Stimulated activated memory B cell treated with anti-CD40 and anti-IgM and Interleukin-4, amounts not matched to agents 10 μg/mL and 1 μg/mL and 100 μg/mL, for 72 hours (primary cell): ENCODE measurements at places on chromosomes 7 and 10.

- no peak for ATAC-seq
Observed at GRCh38 chr10:102764470-102765161, 20.9 kb downstream of the WBP1L start.

- no peak for ATAC-seq
Observed at GRCh38 chr10:35377050-35377728, 40.9 kb downstream of the CCNY start.

GRCh38 chr7:45242698-45243097 lies 85.1 kb downstream of the RAMP3 start:
- peak; percentile 13 for ATAC-seq

- no peak for ATAC-seq
Observed at GRCh38 chr7:130112093-130112492, 41.8 kb downstream of the KLHDC10 start.

DNA sequence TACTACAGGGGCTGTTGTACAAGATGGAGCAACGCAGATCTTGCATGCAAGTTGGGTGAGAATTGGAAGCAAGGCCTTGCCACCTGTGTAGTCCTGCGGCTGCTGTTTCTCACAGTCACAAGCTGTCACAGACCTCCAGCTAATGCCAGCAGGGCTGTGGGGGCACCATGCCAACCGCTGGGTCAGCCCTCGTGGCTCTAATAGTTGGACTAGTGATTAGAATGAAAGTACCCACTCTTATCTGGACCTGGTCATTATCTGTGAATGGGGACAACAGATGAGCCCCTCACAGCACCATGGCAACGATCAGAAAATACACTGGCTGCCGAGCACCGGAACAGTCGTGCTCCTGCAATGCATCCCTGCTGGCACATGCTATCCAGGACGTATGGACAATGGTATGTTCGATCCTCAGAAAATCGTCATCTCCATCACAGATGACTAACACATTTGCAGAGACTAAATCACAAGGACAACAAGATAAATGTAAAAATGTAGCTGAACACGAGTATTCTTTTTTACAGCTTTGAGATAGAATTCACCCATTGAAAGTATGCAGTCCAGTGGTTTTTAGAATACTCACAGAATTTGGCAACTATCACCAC lies 80.4 kb upstream of the CALN1 start:
- no peak for ATAC-seq

GRCh38 chr10:260819-261429 lies 125.7 kb downstream of the ZMYND11 start:
- peak; percentile 69 for ATAC-seq

GRCh38 chr10:73992899-73993788 lies 4.8 kb upstream of the VCL start:
- no peak for ATAC-seq

DNA sequence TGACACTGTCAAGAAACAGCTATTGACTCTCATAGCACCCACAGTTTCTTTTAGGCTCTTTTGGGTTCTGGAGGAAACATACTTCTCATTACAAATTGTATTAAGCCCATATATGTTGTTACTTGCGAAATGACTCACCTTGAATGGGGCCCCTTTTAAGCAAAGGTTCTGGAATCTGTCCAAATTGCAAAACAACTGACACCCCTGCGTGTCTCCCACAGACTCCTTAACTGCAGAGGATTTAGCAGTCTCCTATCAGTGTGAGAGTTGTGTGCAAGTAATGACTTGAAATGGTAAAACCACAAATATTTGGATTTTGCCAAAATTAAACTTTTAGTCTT lies 192.3 kb downstream of the DNAJC1 start:
- ATAC-seq = no peak

GRCh38 chr10:48470115-48470892 lies 134.6 kb downstream of the ARHGAP22 start:
- no peak for ATAC-seq

DNA sequence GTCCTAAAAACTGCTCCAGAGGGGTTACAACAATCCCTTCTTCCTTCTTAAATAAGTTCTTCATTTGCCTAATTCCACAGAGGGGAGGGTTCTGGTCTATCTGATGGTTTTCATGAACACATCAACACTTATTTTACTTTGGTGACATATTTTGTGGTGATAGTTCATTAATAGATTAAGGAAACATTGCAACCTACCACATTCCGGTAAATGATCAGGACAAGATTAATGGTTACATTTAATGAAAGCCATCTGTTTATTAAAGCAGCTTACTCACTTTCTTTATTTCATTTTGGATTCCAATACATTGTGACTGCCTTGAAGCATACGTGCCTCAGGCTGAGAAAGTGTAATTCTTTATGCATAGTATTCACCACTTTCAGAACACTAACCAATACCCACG lies 101.0 kb downstream of the SKIDA1 start:
- ATAC-seq = no peak

GRCh38 chr7:47601119-47601880 lies 19.4 kb upstream of the TNS3 start:
- ATAC-seq = peak; percentile 90

DNA sequence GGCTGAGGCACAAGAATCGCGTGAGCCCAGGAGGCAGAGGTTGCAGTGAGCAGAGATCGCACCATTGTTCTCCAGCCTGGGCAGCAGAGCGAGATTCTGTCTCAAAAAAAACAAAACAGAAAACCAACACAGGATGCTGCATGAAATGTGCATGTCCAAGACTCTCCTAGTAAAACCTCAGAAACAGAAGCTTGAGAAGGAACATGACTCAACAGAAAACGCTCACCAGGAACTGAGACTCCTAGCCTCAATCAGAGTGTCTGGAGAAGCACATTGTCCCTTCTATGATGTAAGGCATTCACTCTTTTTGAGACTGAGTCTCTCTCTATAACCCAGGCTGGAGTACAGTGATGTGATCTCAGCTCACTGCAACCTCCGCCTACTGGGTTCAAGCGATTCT lies 168.3 kb downstream of the MYOF start:
- ATAC-seq = peak; percentile 40

GRCh38 chr7:158227258-158227984 lies 360.2 kb downstream of the PTPRN2 start:
- ATAC-seq = no peak

DNA sequence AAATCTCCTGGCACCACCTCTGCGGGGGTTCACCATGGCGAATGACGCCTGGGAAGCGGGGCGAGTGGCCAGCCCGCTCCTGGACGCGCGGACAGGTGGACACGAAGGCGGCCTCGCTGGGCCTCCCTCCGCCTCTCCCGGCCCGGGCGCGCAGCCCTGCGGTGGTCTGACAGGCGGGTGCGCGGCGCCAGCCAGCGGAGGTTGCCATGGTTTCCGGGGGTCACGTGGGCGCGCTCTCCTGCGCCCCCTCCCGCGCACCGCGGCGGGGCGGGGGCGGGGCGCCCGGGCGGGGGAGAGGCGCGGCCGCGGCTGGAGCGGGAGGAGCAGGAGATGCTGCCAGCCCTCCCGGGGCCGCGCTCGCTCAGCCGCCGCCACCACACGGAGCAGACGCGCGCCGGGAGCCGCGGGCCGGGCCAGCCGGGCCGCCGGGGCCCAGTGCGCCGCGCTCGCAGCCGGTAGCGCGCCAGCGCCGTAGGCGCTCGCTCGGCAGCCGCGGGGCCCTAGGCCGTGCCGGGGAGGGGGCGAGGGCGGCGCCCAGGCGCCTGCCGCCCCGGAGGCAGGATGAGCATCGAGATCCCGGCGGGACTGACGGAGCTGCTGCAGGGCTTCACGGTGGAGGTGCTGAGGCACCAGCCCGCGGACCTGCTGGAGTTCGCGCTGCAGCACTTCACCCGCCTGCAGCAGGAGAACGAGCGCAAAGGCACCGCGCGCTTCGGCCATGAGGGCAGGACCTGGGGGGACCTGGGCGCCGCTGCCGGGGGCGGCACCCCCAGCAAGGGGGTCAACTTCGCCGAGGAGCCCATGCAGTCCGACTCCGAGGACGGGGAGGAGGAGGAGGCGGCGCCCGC lies at the start of gene PRKAR2B:
Gene PRKAR2B, plus strand, starts transcription at position 359 of the 848 bp plus-strand sequence. Its CDS starts 203 bp downstream, at position 562.
- ATAC-seq = peak; percentile 93

DNA sequence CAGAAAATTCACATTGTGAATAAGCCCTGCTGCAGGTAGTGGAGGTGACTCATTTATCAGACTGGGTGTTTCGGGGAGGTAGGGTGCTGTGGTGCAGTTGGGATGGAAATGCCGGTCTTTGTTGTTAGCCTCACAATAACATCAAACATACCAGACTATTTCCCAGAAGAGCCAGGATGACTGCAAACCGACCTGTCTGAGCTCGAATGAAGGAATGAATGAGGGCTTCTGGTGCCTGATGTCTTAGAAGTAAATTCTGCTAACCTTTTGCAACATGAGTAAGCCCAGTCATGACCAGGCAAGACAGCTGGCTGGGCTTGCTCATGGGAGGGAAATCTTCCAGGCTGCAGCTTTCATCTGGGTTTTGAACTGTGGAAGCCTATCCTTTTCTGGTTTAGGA lies 2.4 kb upstream of the VDAC2 start:
- no peak for ATAC-seq

DNA sequence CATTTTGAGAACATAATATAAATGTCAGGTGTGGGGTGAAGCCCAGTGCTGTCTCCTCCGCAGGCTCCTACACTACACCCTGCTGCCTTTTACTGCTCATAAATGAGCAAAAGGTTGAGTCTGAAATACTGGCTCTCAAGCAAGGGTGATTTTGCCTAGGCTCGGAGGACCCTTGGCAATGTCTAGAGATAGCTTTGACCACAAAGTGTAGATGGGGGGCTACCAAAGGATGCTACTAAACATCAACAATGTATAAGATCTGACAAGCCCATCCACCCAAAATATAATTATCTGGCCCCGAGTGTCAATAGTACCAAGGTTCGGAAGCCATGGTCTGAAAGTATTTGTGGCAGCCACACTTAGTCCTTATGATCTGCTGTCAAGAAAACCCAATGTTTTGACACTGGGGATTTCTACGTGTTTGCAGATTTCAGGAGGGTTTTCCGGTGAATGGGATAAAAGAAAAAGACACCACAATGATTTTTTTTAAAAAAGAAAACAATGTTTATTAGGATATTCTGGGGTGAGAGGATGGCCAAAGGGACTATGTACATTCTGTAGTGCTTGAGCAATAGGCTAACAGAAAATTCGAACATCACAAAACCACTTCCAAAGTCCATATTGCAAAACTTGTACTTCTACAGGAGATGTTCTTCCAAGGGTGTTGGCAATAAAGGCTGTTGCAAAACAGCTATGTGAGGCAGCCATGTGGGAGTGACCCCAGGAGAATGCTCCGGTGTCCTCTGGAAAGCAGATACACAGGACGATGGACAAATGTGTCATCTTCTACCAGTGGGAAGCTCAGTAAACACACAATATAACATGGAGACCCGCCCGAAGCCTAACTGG lies 216.3 kb downstream of the GFRA1 start:
- no peak for ATAC-seq
